ENCODE measurements at places on chromosomes 3 and 15.
A peak's percentile ranks its signal among the peaks of the same experiment; 100 is the strongest.

- peak; percentile 32 for DNase-seq
- H3K27me3 ChIP-seq = no peaks in the 10 kb centered on the region
- H3K4me1 ChIP-seq = peaks cover 7% of the 10 kb centered on the region
- no peaks in the 10 kb centered on the region for H3K36me3 ChIP-seq
These were observed 11.6 kb downstream of the RPL15 start for GRCh38 chr3:23928524-23928923.

- H3K4me1 ChIP-seq = no peaks in the 10 kb centered on the region
- H3K4me3 ChIP-seq = no peak overlapping the region
- H3K27me3 ChIP-seq = no peaks in the 10 kb centered on the region
These were observed 28.4 kb downstream of the DNAJC19 start for GRCh38 chr3:180961087-180961486.

DNA sequence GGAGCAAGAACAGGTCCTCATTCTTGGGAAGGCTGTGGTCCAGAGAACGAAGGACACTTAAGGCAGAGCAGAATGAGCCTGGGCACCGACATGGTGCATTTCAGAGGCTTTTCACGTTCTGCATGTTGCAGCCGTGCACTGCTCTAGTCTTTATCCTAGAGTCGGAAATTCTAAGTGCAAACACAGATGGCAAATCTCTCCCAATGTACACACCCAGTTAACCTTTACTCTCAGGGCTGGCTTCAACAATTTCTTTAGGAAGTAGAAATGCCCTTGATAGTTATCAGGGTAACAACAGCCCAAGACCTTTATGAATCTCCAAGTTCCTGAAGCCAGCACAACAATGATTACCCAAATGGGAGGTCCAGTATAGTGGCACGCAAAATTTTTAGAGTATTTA is 39.1 kb upstream of the LRTM1 start:
- H3K36me3 ChIP-seq = no peaks in the 10 kb centered on the region
- DNase-seq = no peak
- H3K4me3 ChIP-seq = no peak overlapping the region
- H3K27ac ChIP-seq = no peak overlapping the region
- no peaks in the 10 kb centered on the region for H3K4me1 ChIP-seq
- H3K27me3 ChIP-seq = peaks cover 13% of the 10 kb centered on the region

- peak overlapping the region; percentile 15 for H3K27ac ChIP-seq
- DNase-seq = no peak
- H3K4me1 ChIP-seq = no peaks in the 10 kb centered on the region
- H3K36me3 ChIP-seq = peaks cover 100% of the 10 kb centered on the region
- no peak overlapping the region for H3K4me3 ChIP-seq
These were observed 80.8 kb downstream of the GHSR start for GRCh38 chr3:172367205-172368105.

- H3K27ac ChIP-seq = peak within 1 kb of the TSS; percentile 73
- no peaks in the 10 kb centered on the region for H3K4me1 ChIP-seq
- H3K4me3 ChIP-seq = peak within 1 kb of the TSS; percentile 91
- no peaks in the 10 kb centered on the region for H3K27me3 ChIP-seq
These were observed at the start of gene PLSCR4 for GRCh38 chr3:146250449-146251382. Gene PLSCR4, minus strand, starts transcription at chr3:146251105. Its CDS starts 29,034 bp downstream, at chr3:146222071.

GRCh38 chr3:54928046-54928770 is at the start of gene LRTM1:
Gene LRTM1, minus strand, starts transcription at chr3:54928059. Its CDS starts 148 bp downstream, at chr3:54927911.
- no peaks in the 10 kb centered on the region for H3K27me3 ChIP-seq
- no peak for DNase-seq
- peaks cover 4% of the 10 kb centered on the region for H3K36me3 ChIP-seq
- no peak within 1 kb of the TSS for H3K27ac ChIP-seq
- no peak within 1 kb of the TSS for H3K4me3 ChIP-seq
